ENCODE measurements at places on chromosomes 6 and 20.

- DNase-seq: no peak
Measured at GRCh38 chr20:6533761-6534479, 233.6 kb upstream of the BMP2 start.

DNA sequence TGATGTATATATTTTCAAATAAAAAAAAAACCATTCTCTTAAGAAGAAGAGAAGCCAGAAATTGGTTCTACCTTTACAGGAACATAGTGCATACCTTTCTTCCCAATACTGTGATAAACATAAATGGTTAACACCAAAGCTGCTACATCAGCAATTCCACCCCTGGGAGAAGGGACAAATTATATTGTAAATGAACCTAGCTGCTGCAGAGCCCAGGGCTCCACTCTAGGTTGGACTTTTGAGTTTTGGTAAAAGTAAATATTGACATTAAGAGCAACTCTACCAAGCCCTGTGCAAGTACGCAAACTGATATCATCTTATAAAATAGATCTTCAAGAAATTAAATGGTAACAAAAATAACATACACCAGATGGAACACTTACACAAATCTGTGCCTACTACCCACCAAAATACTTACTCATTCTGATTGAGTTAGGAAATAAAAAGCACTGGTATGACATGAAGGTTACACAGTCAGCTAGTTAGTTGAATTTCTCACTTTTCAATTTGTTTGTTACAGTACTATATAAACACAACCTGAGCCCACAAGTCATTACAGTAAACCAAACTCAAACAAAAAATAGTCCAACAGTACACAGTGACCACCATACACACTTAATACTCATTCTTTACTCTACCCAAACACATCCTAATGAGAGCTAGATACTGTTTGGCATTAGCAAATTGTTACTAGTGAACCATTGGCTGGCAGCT lies 223.3 kb upstream of the HEY2 start:
- DNase-seq: no peak

DNA sequence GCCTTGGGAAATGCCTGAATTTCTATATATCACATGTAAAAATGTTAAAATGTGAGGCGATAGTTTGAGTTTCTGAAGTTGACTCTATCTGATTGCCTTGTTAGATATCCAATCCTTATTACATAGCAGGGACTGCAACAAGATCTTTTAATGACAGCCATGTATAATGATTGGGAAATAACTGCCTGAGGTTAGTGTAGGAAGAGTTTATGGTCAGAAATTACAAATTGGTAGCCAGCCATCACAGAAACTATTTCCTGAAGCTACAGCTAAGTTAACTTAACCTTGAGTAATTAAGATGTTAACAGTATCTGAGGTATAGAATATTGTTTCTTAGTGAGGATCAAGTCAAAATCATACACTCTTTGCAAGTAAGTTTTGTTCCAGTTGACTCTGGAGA lies 41.0 kb downstream of the AKIRIN2 start:
- DNase-seq: no peak

- DNase-seq: no peak
Measured at GRCh38 chr6:12957321-12958051, 240.9 kb downstream of the PHACTR1 start.

- no peak for DNase-seq
Measured at GRCh38 chr6:30847421-30847970, 36.8 kb upstream of the DDR1 start.

DNA sequence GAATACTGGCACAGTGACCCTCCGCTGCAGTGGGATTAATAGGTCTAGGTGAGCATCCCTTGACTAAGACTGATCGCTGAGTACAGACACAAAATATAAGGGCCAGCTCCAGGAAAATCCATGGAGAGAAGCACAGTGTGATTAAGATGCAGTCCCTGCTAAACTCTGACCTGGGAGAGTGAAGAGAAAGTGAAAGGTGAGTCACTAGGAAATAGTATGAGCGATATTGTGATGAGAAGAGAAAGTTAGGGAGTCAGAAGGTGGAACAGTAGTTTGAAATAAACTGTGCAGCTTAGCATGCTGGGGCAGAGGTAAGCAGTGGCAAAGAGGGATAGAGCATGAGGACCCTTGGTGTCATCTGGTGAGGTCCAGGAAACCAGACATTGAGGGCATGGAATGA lies 278.6 kb upstream of the MAP3K7 start:
- no peak for DNase-seq

- DNase-seq: no peak
Measured at GRCh38 chr6:90168693-90169131, 127.9 kb downstream of the BACH2 start.

- no peak for DNase-seq
Measured at GRCh38 chr6:117414770-117415169, 11.0 kb downstream of the ROS1 start.

- DNase-seq: no peak
Measured at GRCh38 chr6:17021539-17021889, 80.3 kb upstream of the STMND1 start.

DNA sequence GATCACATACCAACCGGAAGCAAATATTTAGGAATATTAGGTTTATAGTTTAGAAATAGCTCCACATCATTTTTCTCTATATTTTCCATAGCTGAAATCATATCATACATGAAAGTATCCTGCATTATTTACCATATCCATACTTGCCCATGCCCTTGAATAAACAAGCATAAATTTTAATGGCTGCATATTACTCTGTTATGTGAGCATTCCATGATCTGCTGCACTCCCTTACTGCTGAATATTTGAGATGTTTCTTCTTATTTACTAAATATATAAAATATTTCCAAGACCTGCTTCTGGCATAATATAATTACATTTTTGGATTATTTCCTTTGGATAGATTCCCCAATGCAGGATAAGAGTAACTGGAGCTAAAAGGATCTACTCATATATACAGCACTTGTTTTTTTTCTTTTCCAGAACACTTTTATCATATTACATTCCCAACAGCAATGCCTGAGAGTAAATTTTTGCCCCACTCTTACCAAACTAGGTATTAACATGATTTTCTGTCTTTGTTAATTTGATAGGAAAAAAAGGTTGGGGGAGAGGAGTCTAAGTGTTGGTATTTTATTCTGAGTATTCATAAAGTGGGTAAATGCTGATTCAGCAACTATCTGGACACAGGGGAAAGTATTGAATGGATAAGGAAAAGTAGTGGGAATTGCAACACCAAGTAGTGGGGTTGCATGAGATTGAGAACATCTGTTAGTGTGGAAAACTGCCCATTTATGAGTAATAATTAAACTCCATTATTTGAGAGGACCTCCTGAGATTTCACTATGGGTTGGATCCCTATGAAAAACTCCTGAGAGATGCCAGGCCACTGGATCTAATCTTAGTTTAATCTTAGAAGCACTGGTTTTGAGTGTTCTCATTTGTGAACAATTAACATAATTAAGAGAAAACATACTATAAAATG lies 76.0 kb downstream of the MAN1A1 start:
- DNase-seq: no peak

Measured in activated naive CD4-positive, alpha-beta T cell treated with anti-CD3 and anti-CD28 coated beads, Interleukin-2, amount 50 U/mL, for 72 hours (primary cell).